ENCODE measurements at places on chromosomes 3 and 15.

- DNase-seq: no peak
These were observed 95.6 kb downstream of the ECT2 start for GRCh38 chr3:172846103-172846561.

- DNase-seq: no peak
These were observed 1325.3 kb downstream of the SI start for GRCh38 chr3:163753033-163753432.

DNA sequence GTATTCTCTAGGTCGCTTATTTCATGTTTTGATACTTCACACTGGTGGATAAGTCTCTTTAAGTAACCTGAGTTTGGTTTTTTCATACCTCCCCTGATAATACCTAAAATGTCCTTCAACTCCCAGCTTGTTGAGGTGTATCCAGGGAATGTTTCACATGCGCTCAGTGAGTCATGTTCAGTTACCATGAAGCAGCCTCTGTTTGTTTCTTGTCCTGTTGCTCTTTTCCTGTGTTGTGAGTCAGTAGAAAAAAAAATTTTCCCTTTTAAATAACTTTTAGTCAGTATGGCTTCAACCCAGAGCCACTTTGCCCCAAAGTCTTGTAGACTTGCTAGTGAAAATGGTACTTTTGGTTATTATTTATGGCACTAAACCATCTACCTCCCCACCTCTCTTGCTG, 278.4 kb upstream of the ZPLD1 start:
- no peak for DNase-seq

DNA sequence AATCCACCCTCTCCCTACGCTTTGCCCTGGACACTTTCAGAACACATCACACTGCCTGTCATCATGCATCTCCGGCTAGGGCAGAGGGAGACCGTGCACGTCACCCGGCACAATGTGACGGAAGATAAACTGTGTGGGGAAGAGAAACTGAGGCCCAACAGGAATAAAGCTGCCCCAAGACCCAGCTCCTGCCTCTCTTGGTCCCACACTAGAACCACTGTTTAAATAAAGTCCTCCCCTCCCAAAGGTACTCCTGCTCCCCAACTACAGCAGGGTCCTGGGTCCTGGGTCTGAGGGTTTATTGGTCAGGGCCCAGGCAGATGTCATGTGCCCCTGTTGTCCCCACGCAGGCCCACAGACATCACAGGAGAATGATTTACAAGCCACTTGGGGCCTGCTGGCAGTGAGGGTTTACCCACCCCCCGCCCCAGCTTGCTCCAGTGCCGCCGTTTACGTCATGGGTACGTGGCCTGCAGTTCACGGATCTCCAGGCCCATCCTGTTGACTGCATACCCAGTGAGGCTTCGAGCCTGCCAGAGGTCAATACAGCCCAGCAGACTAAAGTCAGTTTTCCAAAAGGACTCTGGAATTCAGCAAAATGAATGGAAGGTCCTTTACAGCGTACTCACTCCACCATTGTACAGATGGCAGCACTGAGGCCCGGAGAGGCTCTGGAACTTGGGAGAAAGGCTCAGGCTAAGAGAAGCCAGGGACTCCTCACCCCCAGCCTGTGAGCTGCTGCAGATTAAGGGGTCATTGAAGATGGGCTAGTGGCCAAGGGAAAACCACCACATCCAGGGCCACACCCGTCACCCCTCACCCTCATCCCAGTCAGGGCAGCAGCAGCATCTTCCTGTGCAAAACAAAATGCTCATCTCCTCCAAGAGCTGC, 23.2 kb downstream of the ALS2CL start:
- DNase-seq: no peak

DNA sequence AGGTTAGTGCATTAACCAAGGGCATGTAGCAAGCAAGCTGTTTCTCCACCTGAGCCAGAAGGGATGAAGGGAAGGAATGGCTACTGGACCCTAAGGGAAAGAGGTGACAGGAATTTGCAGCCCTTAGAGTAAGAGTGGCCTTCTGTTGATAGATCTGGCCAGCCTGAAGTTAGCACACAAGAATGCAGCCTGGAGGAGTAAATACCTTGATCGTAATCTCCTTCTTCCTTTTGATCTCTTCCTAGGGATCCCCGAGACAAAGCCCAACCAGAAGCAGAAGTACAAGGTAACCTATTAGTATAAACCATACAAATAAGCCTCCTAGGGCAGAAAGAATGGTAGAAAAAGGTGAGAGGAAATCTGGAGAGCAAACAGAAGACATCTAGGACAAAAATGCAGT, 134.6 kb downstream of the ATP8B4 start:
- no peak for DNase-seq

GRCh38 chr15:76495487-76495886, 158.9 kb downstream of the ISL2 start:
- no peak for DNase-seq

DNA sequence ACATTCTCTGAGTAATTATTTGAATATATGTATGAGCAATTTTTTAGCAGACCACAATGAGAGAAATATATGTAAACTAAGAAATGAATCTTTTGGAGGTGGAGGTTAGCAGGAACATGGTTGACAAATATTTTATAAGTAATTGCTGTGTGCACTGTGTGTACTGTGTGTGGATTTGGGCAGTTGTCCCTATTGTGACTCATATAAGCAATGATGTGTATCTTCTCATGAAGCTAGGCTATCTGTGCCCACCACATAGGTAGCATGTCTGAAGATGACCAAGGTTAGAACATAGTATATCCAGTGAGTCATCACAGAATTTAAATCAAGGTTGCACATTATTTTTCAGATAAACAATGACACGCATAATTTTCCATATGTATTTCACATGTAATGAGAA, 713.9 kb upstream of the GBE1 start:
- no peak for DNase-seq

- DNase-seq: no peak
These were observed 32.5 kb upstream of the TMOD3 start for GRCh38 chr15:51796847-51797401.

- no peak for DNase-seq
These were observed 53.2 kb downstream of the PGPEP1L start for GRCh38 chr15:98954411-98954810.

DNA sequence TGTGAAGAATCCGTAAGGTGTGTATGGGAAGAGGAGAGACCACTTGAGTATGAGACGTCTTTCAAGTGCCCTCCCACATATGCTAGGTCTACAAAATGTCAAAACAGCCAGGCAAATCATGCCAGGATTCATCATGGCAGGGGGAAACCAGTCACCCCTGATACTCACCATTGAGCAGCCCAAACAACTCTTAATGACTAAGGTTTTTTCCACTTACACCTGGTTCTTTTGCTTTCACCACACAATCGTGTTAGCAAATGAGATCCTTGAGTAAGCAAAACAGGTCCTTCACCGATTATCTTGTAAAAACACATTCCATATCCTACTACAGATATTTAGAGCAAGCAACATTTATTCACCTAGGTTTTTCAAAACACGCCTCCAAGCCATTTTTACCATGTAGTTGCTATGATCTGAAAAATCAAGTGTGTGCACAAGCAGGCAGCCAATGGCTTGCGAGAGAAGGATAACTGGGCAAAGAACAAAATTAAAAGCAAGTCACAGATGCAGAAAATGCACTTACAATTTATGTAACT, 177.5 kb upstream of the LPP start:
- DNase-seq: peak; percentile 66

DNA sequence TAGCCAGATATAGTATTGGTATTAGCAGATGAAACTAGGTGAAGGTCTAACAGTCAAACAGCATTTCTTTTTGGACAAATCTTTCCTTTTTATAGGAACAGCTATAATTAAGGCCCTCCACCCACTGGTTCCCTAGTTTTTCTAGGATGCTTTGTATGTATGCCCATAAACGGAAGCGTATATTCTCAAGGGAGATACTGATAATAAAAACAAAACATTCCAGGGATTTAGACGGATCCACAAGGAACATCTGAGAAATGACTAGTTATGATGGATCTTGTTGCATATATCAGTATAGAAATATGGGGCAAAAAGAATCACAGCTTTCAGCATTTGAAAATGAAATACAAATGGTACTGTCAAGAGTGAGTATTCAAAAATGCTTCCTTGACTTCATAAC, 22.5 kb downstream of the LRRC28 start:
- no peak for DNase-seq

DNA sequence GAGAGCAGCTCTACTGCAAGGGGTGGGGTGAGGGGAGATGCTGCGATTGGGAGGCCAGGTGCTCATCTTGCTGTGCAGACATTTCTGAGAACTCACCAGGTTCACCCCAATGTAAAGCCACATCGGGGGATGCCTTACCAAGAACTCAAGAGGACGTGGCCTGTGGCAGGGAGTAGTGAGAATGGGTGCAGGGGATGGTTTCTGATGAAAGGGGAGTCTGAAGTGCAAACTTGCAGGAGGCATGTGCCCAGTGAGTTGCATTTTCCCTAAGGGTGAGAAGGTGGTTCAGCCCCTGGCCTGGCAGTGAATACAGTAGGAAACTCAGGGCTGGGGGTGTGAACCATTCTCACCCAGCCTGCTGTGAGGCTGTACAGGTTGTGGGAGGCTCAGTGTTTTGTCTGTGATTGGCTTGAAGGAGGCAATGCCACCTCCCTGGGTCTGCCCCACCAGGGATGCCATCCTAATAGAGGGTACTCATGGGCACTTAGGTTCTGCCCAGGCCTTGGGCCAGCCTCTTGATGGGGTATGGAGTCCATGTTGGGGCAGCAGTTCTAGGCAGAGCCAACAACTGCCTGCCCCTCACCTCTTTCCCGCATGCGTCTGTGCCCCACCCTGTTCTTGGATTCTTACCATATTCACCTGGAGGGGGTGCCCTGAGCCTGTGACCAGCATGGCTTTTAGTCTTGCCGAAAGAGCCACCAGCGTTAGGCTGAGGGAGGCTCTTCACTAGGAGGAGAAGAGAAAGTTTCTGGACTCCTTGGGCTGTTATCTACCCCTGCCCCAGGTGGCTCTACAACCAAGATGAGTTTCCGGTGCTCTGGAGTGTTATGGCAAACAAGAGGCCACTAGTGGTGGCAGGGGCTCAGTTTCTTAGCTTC, 4.5 kb downstream of the HEMK1 start:
- DNase-seq: peak; percentile 86

DNA sequence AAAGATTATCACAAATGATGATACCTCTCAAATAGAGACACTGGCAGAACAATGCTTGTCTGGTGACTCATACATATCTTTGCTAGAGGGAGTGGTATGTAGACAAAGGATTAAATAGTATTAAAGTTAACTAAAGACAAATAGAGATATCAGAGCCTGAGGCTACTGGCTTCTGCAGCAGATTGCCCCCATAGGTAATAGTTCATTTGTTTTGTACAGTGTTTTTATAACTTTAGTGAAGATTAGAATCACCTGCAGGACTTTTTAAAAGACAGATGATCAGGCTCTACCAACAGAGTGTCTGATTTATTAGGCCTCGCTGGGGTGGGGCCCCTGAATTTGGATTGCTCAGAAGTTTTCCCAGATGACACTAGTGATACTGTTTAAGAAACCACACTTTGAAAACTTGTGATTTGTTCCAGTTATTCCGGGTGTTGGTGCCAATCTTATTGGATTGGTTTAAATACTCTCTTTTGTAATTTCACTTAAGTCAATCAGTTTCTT, 96.4 kb downstream of the NAALADL2 start:
- no peak for DNase-seq

- DNase-seq: no peak
These were observed 108.8 kb downstream of the EFHB start for GRCh38 chr3:19825193-19825592.

GRCh38 chr3:30962084-30962483, 67.6 kb upstream of the GADL1 start:
- no peak for DNase-seq

GRCh38 chr3:56836276-56837163, 34.8 kb upstream of the ARHGEF3 start:
- DNase-seq: no peak

DNA sequence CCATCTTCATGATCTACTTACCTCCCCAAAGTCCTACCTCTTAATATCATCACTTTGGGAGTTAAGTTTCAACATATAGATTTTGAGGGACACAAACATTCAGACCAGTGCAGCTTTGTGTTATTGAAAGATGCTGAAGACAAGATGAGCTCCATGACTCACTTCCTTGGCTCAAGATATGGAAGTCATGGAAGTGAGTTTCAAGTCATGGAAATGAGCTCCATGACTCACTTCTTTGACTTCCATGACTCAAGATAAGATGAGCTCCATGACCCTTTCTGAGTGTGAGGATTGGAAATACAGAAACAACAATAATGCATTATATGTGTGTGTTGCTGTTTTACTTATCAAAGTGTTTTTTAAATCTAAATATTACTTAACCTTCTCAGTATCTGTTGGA, 170.2 kb upstream of the TPRG1 start:
- DNase-seq: no peak

GRCh38 chr3:160608870-160609269, 43.5 kb upstream of the KPNA4 start:
- no peak for DNase-seq

- no peak for DNase-seq
These were observed 131.7 kb downstream of the CTNNB1 start for GRCh38 chr3:41331041-41331440.

- DNase-seq: no peak
These were observed 30.4 kb upstream of the SEC61A1 start for GRCh38 chr3:128021768-128022372.

- DNase-seq: no peak
These were observed 9.4 kb downstream of the NT5DC2 start for GRCh38 chr3:52524258-52524751.

- no peak for DNase-seq
These were observed 259 bp upstream of the CILP start for GRCh38 chr15:65211482-65211982.

Data from stimulated activated CD4-positive, alpha-beta T cell treated with anti-CD3 and anti-CD28 coated beads, Interleukin-15, amount 100 ng/mL, for 24 hours (primary cell).